ENCODE measurements at places on chromosomes 5 and 9. TPM values are rescaled to one million over a fixed set of nuclear protein-coding genes. Genes with fewer than 3 reads are reported as not detected.
A peak's percentile ranks its signal among the peaks of the same experiment; 100 is the strongest.

LPAR1 gene
- 146 TPM for total RNA-seq

- no peak for DNase-seq
These were observed 198.5 kb upstream of the TARS1 start for GRCh38 chr5:33242277-33242676.

DNA sequence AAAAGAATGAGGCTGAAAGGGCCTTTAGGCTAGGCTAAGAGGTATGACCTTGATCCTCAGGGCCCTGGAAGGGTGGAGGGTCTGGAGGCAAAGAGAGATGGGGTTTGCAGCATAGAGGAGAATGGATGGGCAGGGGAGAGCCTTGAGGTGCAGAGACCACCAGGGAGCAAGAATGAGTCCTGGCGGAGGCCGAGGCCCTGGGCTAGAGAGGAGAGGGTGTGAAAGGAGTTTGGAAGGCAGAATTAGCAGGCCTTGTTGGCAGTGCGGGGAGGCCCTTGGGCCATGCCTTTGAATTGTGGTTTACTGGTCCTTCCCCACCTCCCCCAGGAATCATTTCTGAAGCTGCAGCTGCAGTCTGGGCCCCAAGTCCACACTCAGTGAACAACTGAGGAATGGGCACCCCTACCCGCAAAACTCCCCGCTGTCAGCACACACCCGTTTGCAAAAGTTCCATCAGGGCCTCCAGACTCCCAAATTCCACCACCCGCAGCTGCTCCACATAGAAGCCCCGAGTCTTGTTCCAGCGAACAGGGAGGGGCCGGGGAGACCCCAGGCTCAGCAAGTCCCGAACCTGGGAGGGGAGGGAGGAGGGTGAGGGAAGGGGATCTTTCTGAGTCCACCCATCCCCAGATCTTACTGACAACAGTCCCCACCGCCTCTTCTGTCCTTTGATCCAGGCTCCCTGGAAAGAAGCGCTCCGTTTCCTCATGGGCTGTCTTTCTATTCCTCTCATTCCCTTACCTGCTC is 2.1 kb downstream of the KIF12 start:
- DNase-seq, result peak; percentile 69

DNA sequence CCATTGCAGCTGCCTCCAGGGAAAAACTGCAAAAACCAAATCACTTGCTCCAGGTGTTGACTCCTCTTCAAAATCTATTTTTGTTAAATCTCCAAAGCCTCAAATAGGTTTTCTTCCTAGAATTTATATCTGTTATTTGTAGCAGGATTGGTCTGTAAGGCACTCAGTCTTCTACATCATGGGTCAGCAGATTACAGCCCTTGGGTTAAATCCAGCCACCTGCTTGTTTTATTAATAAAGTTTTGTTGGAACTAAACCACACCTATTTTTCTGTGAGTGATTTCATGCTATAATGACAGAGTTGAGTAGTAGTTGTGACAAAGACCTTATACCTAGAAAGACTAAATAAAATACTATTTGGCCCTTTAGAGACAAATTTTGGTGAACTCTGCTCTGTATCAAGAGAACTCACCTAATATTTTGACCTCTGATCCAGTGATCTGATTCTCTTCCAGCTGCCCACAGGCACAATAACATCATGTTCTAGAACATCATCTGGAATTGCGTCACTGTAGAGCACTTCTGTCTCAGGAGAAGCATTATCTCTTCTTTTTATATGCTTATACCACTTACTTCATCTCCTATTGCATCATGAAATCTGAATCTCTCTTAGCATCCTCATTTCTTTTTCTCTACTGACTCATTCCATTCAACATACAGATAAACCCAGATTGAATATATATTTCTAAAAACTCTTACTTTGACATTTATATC is 130.1 kb downstream of the RPS23 start:
- DNase-seq, result no peak

- no peak for DNase-seq
These were observed 39.0 kb upstream of the CLPTM1L start for GRCh38 chr5:1383886-1384401.

DNA sequence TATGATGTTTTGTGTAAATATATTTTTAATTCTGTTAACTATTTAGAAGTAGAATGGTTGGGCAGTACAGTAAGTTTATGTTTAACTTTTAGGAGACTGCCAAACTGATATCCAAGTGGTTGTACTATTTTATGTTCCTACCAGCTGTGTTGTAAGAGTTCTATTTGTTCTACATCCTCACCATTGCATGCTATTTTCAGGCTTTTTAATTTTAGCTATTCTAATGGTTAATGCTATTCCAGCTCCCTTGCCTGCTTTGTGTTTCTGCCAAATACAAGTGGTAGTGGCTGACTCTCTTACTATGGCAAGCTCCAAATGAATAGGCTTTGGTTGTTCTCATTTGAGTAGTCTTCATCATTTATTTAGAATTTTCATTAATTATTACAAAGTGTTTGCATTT is 476.4 kb downstream of the KIF4B start:
- no peak for DNase-seq

SHISAL2B gene
- not detected for total RNA-seq

GRCh38 chr5:57577432-57578175 is 95.0 kb upstream of the ACTBL2 start:
- DNase-seq, result no peak

Data from posterior vena cava (tissue), 2 donors.